GM20000 (cell line): ENCODE measurements at places on chromosomes 13 and 19.

- peak; percentile 40 for DNase-seq
Observed at GRCh38 chr13:22278336-22278929, 607.6 kb downstream of the FGF9 start.

DNA sequence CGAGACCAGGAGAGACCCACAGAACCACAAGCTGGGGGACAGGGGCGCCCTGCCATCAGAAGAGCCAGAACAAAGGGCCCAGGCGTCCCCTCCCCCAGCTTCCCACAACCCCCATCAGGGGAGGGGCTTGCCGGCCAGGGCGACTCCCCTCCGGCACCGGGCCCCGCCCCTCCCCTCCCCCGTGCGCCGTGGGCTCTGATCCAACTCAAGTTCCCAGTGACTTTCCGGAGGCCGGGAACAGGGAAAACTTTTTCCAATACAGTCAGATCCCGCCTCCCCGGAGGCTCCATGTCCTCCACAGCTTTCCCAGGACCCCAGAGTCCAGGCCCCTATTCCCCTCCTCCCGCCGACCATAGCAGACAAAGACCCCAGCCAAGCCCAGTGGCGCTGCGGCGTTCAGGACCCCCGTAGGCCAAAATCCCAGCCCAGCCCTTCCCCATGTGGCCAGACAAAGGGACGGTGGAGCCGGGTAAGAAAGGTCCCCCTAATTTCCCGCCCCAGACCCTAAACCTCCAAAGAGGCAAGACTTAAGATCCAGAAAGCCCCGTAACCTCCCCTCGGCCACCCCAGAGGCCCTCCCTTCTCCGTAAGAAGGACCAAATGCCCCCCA lies 673 bp downstream of the TEAD2 start:
- peak; percentile 47 for DNase-seq

DNA sequence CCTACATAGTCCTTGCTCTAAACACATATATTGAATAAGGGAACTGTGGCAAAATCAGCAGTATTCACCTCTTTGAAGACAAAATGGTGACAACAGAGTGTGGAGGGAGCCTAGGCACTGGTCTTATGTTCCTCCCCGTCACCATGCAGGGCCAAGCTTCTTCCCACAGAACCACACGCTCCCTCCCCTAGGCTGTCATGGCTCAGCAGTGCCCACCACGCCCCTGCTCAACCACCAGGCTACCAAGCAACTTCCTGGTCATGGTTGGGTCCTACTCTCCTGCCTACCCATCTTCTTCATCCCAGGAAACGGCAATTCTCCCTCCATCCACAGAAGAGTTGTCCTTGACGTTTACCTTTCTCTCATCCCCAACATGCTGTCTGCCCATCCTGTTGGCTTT lies 126.1 kb downstream of the CRYL1 start:
- no peak for DNase-seq

DNA sequence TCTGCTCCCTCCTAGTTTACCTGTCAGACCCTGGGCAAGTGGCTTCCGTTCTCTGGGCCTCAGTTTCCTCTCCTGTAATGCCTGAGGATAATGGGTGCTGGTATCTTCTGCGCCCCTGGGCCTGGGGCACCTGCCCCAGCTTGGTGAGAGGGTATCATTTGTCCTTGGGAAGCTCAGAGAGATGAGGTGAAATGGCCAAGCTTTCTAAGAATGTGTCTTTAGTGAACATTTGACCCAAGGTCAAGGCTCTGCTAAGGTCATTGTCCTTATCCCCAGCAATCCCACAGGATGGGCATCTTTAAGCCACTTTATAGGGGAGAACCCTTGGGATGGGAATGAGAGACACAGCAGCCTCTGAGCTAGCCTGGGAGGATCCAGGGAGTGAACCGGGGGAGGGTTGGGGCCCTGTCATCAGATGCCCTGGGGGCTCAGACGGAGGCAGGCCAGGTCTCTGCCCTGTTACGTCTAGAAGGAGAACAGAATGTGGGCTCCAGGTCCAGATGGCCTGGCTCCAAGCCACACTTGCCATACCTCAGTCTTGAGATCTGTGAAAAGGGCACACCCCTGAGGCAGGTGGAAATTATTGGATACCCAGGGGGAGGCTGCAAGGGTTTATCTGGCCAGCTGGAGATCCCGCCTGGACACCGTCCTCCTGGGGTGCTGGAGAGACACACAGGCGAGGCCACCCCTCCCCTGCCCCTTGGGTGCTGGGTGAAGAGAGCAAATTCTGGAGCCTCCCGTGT lies 1.1 kb upstream of the NFIC start:
- no peak for DNase-seq

- DNase-seq: no peak
Observed at GRCh38 chr19:39607021-39607420, 4.7 kb downstream of the LGALS13 start.

DNA sequence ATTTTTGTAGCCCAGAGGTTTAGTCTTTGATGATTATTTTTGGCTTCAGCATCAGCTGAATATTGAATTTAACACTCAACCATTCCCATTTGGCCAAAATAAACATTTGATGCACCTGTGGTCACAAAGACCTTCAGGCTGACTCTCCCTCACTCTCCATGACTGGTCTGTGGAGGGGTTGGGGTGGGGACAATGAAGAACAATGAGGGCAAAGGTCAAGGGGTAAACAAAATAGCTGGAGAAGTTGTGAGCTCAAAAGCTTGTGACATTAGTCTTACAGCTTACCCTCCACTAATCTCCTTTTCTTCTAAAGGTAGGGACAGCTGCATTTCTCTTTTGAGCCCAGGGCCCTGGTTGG lies 86.9 kb downstream of the SLC15A1 start:
- no peak for DNase-seq

DNA sequence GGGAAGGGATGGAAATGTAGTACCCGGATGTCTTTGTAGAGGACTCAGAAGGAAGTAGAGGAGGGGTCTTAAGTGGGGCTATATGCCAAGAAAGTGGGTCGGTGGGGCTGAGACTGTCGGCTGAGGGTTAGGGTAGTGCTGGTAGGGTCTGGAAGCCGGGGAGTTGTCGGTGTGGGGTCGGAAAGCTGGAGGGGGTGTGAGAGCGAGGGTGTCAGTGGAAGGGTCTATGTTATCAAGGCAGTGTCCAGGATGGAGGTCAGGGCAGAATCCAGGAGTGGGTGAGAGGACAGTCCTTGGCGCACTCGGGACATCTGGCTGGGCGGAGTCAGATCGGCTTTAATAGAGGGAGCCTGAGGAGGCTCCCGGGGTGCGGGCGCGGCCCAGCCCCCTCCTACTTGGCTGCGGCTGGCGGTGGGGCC lies 1.7 kb downstream of the HSPB6 start:
- no peak for DNase-seq

DNA sequence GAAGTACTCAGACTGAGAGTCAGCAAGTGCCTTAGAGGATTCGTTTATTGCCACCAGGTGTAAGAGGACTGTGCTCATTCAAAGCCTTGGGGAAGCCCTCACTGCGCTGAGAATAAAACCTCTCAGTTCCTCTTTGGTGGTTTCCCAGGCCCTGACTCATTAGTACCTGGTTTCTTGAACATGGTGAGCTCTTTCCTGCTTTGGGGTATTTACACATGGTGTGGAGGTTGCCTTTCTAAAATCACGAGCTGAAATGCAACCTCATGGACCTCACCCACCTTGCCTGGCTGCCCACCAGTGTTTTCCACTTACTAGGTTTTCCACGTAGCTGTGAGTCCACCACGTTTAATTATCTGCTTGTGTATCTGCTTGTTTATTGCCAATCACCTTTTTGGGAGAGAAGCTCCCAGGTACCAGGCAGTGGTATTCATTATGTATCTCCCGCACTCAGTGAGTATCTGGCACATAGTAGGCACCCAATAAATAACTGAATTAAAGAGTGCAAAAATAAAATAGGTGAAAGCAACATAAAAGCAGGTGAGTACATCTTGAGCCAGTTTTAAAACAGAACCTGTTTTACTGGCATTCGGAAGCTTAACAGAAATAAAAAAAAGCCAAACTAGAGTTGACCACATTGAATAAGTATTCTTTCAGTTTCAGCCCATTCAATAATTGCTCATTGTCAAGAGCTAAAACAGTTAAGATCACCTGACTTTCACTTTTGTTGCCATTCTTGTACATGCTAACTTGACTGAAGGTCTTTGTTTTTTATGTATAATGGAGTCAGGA lies 533.0 kb downstream of the MYO16 start:
- DNase-seq: peak; percentile 84

- no peak for DNase-seq
Observed at GRCh38 chr13:37482331-37482730, 116.2 kb downstream of the POSTN start.

- DNase-seq: no peak
Observed at GRCh38 chr19:3603121-3603811, 3.4 kb downstream of the TBXA2R start.

- no peak for DNase-seq
Observed at GRCh38 chr13:99207511-99207910, 6.9 kb downstream of the UBAC2 start.

- DNase-seq: no peak
Observed at GRCh38 chr13:71171740-71172139, 695.3 kb downstream of the DACH1 start.

DNA sequence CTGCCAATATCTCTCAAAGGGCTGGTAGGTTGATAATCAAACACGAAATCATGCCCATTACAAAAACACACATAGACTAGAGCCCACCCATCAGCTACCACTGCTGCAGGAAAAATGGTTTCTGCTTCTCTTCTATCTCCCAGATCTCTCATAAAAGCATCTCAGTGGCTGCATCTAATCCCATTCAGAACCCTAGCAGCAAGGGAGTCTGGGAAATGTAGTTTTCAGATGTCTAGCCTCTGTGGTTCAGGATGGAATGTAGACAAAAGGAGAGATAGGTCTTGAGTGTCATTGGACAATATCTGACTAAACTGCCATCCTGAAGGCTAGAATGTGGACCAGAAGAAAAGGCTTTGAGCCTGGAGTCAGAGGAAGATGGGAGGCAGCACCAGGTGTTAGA lies 32.1 kb downstream of the RDH8 start:
- no peak for DNase-seq

DNA sequence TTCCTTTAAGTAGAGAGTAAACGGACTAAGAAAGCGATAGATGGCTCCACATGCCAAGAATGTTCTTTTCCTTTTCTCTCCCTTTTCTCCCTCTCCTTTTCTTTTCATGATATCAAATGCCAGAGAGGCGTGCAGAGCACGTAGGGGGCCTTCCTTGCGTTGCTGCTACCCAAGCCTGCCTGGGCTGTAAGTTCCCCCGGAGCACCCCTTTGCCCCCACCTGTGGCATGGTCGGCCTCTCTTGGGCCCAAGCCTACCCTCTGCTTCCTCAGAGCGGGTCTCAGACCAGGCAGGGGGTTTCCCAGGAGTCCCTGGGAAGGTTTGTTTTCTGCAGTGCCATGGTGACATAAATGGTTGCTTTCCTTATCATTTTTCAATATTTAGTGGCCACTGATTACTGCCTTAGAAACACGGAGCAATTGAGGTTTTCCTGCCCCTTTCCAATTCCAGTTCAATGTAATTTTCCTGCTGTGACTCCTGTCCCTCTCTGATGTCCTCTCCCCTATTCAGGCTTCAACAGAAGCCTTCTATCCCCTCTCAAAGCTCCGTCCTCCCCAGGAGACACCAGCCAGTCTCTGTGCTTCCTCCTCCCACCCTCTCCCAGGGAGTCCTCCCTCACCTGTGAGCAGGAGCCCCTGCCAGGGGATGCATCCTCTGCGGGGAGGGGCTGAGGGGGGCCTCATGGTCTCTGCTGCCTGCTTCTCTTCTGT lies 22.6 kb upstream of the CD177 start:
- DNase-seq: no peak

DNA sequence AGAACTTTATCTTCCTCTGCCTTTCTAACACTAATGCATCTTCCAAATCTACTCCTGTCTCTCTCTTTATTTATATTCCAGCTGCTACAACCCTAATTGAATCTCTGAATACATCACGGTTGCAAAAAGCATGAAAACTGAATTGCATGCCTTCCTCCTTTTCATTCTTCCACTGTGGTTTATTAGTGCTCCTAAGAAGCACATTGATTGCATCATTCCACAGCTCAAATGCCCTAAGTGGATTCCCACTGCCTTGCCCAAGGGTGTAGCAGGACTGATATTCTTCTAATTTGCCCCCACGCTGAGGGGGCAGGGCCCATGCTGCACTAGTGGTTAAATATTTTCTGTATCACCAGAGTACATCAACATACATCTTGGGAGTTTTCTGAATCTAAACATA lies 640.8 kb downstream of the EFNB2 start:
- no peak for DNase-seq

DNA sequence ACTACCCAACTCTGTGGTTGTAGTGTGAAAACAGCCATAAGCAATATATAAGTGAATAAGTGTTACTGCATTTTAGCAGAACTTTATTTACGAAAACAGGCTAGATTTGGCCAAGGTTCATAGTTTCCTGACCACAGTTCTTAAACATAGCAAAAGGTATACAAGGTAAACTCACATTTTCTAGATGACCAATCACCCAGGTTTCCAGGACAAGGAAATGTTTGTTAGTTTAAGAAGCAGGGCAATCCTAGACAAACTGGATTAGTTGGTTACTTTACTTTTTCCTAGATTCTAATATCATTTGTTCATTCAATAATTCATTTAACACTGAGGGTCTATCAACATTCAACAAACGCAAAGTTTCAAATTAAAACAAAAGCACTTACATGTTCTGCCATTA lies 201.7 kb downstream of the SPRY2 start:
- no peak for DNase-seq

GRCh38 chr19:5478925-5479588 lies 23.8 kb downstream of the ZNRF4 start:
- DNase-seq: no peak

- peak; percentile 47 for DNase-seq
Observed at GRCh38 chr13:40518481-40518882, 148.0 kb downstream of the FOXO1 start.

DNA sequence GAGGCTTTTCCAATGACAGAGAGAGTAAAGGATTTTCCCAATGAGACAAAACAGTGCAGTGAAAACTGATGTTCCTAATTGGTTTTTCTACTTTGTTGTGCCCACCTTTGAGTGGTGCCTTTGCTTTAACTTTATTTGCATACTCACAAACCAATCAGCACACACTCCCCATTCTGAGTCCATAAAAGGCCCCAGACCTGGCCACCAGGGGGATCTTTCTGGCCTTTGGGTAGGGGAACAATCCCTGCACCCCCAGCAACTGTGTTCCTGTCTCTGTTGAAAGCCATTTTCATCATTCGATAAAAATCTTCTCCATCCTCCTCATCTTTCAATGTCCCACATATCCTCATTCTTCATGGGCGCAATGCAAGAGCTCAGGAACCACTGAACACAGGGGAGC lies 252.8 kb downstream of the B3GLCT start:
- no peak for DNase-seq

DNA sequence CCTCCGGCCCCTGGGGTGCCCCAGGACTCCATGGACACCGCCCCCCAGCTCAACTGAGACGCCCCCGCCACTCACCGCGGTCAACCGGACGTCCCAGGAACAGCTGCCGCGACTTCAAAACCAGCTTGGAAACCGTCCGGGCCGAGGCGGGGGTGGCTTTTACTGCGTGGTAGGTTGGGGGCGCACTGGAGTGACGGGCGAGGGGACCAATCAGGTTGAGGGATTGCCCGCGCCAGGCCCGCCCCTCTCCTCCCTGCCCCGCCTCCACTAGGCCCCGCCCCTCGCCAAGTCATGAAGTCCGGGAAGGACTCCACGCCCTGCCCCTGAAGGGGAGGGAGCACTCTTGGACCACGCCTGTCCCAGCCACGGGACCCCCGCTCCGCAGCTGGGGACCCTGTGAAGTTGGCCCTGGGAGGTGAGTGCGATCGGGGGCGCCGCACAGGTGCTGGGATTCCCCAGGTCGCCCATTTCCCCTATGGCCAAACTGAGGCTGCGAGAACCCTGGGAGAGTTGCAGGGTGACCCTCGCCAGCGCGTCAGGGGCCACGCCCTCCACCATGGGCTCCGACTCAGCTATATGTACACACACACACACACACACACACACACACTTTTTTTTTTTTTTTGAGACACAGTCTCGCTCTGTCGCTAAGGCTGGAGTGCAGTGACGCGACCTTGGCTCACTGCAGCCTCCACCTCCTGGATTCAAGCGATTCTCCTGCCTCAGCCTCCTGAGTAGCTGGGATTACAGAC lies at the start of gene PLIN3:
PLIN3 (minus strand) TSS at position 134 of the 752 bp plus-strand sequence. CDS start 6,273 bp downstream, outside the sequence.
- DNase-seq: peak; percentile 99
